Activated T-helper 17 cell treated with anti-CD3 and anti-CD28 coated beads, Interleukin-2, amount 50 U/mL, for 72 hours (primary cell): ENCODE measurements at places on chromosomes 16 and 17. TPM values are rescaled to one million over a fixed set of nuclear protein-coding genes. Genes with fewer than 3 reads are reported as not detected.
A peak's percentile ranks its signal among the peaks of the same experiment; 100 is the strongest.

DNA sequence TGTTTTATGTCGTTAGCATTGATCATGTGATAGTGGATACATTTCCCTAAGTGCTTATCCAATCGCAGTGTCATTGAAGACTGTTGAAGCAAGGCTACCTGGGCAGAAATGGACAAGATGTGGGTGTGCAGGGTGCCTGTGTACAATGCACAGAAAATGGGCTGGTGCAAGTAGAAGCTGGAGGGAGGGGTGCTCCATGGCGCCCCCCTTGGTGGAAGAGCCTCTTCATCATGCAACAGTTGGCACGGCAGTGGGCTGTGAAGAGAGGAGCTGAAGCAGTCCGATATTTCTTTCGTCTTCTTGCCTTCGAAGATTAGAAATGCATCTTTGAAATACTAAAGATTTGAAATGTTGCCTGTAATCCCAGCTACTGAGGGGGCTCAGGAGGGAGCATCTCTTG, 100.5 kb downstream of the PLCG2 start:
- ATAC-seq = no peak

NOG gene
- 0.93 TPM for total RNA-seq

MYL11 gene
- 1.6 TPM for total RNA-seq

DNA sequence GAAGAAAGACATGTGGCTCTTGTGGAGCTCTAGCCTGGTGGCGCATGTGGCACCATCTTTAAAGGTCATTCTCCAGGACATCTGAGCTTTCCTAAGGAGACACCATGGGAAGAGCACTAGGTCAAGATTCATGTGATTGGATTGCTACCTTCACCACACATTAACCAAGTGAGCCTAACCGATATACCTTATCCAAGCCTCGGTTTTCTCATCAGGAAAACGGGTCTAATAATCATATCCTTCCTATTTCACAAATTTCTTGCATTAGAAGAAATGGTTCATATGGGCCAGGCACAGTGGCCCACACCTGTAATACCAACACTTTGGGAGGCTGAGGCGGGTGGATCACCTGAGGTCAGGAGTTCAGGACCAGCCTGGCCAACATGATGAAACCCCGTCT, 58.3 kb downstream of the TMEM186 start:
- no peak for ATAC-seq

- peak; percentile 90 for ATAC-seq
Observed at GRCh38 chr17:57379237-57379894, 123.0 kb downstream of the MSI2 start.

GRCh38 chr16:84741340-84741830, 41.6 kb downstream of the USP10 start:
- ATAC-seq = peak; percentile 43

GRCh38 chr17:45869676-45870341, 24.5 kb upstream of the MAPT start:
- ATAC-seq = no peak

GRCh38 chr16:878072-878784, 77.7 kb upstream of the GNG13 start:
- no peak for ATAC-seq

PSMD3 gene
- total RNA-seq = 159 TPM

GRCh38 chr16:10039220-10040096, 142.8 kb downstream of the GRIN2A start:
- ATAC-seq = no peak

TMC8 gene
- total RNA-seq = 250 TPM

KRT36 gene
- total RNA-seq = not detected

DNA sequence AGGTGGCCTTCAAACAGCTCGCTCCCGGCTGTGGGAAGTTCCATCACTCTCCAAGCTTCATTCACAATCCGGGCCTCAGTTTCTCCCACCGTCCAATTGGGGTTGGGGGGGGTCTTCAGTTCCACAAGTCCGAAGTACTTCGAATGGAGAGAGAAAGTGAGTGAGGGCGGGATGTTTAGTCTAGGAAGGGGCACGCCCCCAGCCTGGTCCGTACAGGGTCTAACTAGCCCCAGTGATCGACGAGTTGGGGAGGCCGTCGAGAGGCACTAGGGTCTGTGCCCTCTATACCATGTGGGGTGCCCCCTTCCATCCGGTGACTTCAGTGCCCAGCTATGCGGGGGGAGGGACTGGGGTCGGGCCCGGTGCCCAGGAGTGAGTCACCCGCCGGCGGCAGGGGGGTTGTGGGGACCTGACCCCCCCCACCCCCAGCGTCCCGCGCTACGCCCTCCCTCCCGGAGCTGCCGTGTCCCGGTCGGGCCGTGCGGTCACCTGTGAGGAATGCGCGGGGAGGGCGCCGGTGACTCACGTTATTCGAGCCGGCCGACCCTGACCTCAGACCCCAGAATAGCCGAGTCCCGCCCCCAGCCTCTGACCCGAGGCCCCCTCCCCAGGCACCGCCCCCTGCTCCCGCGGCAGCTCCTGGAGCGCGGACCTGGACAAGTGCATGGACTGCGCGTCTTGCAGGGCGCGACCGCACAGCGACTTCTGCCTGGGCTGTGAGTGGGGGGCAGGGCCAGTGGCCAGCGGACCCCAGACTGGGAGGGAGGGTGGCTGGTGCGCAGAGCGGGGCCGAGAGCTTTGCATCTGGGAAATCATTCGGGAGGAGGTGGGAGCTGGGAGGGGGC, 658 bp downstream of the TNFRSF12A start:
- ATAC-seq = peak; percentile 5

KRTAP1-5 gene
- total RNA-seq = not detected

DNA sequence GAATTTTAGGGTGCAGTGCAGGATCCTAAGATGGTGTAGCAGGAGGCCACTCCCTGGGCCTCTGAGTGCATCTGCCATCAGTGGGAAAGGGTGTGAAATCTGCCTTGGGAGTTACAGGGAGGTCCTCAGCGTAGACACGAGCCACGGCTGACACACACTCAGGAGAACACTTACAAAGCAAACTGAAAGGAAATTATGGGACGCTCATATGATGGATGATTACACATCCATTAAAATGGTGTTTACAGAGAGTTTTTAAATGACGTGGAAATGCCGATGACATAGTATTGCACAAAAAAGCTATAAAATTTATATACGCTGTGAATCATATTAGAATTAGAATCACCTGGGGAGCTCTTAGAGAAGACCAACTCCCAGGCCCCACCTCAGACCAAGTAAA, 175.2 kb downstream of the CCDC182 start:
- ATAC-seq = no peak

MARCHF10 gene
- not detected for total RNA-seq

- no peak for ATAC-seq
Observed at GRCh38 chr16:24775455-24775854, 46.0 kb downstream of the TNRC6A start.

TBC1D3H gene
- not detected for total RNA-seq

MYO15B gene
- total RNA-seq = 44.5 TPM

- peak; percentile 91 for ATAC-seq
Observed at GRCh38 chr17:36601303-36602029, at the start of gene MRM1. MRM1 (plus strand) TSS chr17:36601583; CDS start chr17:36601811, 228 bp downstream.

DNA sequence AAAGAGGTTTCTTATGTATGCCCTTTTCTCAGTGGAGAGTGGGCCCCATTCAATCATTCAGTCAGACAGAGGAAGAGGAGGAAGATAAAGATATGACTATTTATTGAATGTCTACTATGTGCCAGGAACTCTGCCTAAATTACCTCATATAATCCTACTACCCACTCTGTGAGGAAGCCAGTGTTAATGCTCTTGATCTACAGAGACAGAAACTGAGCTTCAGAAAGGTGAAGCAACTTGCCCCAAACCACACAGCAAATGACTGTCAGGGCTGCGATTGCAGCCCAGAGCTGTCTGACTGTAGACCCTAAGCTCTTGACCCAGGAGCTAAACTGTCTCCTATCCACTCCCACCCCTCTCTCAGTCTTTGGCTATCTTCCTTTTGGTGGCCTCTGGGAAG, 8.4 kb downstream of the SRCIN1 start:
- ATAC-seq = peak; percentile 77

DNA sequence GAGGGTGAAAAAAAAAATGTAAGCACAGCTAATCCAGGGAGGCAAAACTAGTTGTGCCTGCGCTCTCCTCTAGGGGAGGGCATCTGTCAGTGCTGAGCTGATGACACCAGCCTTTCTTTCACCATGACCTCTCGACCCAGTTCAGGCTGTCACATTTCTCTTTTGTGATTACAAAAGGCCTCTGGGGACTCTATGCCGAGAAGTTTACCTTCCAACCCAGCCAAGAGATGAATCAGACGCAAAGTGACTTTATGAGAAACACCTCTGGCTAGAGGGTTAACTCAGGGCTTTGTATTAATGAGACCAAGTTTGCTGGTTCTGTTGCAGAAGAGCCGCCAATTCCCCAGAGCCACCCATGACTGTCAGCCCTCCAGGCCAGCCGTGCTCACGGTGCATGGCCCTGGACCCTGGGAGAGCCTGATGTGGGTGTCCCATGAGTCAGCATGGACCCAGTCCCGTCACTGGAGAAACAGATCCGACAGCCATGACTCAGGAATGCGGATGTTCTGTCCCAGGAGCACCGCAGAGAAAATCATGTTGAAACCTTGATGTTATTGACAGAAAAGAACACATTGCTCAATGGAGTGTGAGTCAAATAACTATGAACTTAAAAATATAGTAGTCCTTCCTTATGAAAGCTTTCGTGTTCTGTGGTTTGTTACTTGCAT, 437.2 kb downstream of the HS3ST3B1 start:
- ATAC-seq = no peak

GRCh38 chr16:73997340-73997711, 299.3 kb upstream of the PSMD7 start:
- no peak for ATAC-seq

DNA sequence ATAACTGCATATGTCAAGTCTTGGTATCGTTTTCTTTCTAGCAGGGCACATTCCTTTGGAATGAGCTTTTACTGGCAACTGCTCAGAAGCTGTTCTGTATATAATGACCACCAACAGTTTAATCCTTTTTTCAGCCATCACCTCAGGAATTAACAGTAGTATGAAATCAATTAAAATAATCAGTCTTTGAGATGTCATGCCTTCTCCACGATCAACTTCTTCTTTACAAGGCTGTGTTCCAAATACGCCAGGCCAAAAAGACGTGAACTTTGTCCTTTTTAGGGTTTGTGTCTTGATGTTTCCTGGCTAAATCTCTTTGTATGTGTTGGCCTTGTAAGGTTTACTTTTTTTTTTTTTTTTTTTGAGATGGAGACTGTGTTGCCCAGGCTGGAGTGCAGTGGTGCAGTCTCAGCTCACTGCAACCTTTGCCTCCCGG, 54.9 kb downstream of the ABCC1 start:
- ATAC-seq = no peak

GRCh38 chr16:49116873-49117272, 164.8 kb downstream of the CBLN1 start:
- ATAC-seq = no peak

- ATAC-seq = no peak
Observed at GRCh38 chr16:2753733-2754020, 1.2 kb downstream of the SRRM2 start.

- ATAC-seq = no peak
Observed at GRCh38 chr16:70757183-70757582, 43.8 kb downstream of the VAC14 start.

SSTR5 gene
- not detected for total RNA-seq

DNA sequence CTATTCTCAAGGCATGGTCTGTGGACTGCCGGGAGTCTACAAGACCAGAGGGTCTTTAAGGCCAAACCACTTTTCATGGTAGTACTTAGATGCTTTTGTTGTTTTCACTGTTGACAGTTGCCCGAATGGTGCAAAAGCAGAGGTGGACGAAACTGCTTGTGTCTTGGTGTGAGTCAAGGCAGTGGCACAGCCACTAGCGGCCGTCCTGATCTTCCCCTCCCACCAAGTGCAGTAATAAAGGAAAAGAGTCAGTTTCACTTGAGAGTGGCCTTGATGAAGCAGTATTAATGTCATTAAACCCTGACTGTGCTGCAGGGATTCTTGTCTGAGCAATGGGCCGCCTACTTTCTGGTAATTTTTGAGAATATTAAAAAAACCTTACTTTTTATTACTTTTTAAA, 109.1 kb downstream of the PRKCA start:
- peak; percentile 91 for ATAC-seq

C16orf96 gene
- not detected for total RNA-seq

DNA sequence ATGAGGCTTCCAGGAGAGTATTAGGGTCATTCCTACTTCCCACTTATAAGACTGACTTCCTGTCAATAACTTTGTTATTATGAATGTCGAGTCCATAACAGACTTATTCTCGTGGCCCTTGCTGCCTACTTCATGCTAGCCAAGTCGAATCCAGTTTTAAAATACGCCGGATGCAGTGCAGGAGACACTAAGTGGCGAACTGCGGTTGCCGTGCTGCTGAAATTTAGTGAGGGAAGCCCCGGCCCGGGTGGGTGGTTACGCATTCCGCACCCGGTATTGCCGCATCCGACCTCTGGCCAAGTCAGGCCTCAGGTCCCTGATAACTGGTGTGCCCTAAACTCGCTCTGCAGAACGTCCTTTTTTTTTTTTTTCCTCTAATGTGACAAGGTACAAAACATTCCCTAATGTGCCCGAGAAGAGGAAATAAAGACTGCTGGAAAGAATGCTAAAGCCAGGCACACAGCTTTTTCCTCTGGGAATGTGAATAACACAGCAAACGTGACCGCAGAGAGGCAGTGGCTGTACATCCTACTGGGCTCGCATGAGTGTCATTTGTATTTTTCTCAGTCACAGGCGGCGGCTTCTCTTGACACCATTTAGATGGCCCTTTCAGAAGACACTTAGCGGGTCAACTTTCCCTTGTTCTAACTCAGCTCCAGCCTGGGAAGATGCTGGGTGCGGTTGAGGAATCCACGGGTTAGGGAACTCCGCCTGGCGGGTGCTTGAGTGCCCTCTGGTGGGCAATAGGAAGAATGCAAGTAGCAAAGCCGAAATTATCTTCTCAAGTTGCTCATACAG, 7.1 kb upstream of the AKTIP start:
- peak; percentile 56 for ATAC-seq

DNA sequence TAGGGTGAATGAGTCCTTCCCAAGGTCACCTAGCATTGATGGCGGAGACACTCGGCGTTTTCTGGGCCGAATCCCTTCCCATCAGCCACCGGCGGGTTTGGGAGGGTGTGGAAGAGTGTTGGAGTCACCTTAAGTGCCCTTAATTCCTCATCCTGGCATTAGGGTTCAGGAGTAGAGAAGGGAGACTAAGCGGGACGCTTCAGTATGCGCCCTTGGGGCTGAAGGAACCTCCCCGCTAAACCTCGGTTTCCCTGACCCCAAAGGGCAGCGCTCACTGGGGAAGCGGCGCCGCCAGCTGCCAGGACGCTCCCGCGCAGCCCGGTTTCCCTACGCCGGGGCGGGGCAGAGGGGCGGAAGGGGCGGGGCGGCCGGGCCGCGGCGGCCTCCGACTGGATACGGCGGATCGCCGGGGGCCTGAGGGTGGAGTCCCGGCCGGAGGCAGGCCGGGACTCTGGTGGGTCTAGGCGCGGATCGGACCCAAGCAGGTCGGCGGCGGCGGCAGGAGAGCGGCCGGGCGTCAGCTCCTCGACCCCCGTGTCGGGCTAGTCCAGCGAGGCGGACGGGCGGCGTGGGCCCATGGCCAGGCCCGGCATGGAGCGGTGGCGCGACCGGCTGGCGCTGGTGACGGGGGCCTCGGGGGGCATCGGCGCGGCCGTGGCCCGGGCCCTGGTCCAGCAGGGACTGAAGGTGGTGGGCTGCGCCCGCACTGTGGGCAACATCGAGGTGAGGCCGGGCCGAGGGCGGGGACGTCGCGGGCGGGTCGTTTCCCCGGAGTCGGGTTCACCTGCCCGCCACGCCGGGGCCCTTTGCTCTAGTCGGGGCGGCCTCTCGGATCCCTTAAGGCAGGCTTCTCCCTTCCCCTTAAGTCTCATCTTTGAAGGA, at the start of gene DHRS11:
DHRS11 (plus strand) TSS at position 446 of the 882 bp plus-strand sequence; CDS start at position 577, 131 bp downstream.
- ATAC-seq = peak; percentile 98
